ENCODE measurements at places on chromosomes 7 and 10.

- no peak for DNase-seq
Observed at GRCh38 chr7:47303014-47303694, 278.8 kb downstream of the TNS3 start.

GRCh38 chr10:92692080-92692671, 2.4 kb downstream of the HHEX start:
- no peak for DNase-seq

GRCh38 chr10:79981450-79982361, 32.8 kb upstream of the SFTPD start:
- DNase-seq, result no peak

DNA sequence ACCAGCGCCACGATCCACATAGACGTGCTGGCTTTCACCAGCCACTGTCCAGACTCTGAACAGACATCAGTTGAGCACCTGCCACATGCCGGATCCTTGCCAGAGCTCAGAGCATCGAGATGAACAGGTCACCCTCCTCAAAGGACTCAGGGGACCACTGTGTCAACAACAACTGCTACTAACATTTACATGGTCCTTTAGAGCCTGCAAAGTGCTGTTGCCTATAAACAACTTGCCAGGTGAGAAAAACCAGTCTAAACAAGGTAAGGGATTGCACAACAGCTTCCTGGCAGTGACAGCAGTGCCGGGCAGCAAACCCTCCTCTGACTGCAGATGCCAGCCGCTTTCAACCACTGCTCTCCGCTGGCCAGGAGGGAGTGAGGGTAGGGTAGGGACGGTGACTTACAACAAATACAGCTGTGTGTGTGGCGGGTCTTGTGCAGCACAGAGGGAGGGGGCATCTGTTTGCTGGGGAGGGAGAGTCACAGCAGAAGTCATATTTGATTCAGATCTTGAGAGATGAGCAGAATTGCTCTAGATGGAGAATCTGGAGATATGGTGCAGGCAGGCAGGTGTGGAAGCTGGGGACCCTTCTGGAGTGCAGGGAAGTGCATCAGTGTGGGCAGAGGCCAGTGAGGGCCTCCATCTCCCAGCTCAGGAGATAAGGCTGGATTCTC, 32.8 kb upstream of the RHEB start:
- no peak for DNase-seq

GRCh38 chr7:50768485-50769474, 13.9 kb downstream of the GRB10 start:
- DNase-seq, result no peak

GRCh38 chr10:117743509-117743908, 201.0 kb downstream of the EMX2 start:
- DNase-seq, result no peak

DNA sequence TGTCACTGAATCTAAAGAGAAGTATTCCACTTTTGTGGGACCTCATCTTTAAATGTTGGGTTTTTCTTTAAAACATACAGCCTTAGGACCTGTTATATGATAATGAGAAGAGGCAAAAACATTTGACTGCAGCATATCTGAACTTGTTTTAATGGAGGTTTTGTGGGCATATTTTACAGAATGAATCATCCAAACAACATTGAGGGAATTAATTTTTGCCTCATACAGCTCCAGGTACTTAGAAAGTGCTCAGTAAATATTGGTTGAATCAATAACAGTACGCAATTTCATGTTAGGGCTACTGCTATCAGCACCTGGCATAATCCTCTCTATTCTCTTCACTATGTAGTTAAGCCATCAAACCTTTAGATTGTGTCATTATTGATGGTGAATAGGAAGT, 115.9 kb downstream of the MALRD1 start:
- no peak for DNase-seq

GRCh38 chr7:151366880-151367222, 25.2 kb downstream of the NUB1 start:
- no peak for DNase-seq

DNA sequence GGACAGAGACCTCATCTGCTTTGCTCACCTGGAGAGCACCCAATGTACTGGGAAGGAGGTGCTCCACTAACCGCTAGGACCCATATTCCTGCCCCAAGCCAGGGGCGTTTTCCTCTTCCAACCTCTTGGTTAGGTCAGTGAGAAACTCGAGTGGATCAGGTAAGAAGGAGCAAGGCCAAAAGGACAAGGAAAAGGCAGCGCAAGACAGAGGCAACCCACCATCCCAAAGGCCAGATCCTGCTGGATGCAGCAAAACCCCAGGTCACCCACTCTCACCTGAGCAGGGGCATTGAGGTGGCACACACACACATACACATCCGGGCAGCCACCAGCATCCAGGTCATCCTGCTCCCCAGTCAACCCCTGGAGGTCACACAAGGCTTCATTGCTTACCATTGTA, 105.1 kb downstream of the GRID1 start:
- no peak for DNase-seq

GRCh38 chr7:129493555-129493954, 8.8 kb upstream of the SMKR1 start:
- no peak for DNase-seq

- DNase-seq, result peak; percentile 16
Observed at GRCh38 chr10:95560278-95561176, 644 bp downstream of the SORBS1 start.

DNA sequence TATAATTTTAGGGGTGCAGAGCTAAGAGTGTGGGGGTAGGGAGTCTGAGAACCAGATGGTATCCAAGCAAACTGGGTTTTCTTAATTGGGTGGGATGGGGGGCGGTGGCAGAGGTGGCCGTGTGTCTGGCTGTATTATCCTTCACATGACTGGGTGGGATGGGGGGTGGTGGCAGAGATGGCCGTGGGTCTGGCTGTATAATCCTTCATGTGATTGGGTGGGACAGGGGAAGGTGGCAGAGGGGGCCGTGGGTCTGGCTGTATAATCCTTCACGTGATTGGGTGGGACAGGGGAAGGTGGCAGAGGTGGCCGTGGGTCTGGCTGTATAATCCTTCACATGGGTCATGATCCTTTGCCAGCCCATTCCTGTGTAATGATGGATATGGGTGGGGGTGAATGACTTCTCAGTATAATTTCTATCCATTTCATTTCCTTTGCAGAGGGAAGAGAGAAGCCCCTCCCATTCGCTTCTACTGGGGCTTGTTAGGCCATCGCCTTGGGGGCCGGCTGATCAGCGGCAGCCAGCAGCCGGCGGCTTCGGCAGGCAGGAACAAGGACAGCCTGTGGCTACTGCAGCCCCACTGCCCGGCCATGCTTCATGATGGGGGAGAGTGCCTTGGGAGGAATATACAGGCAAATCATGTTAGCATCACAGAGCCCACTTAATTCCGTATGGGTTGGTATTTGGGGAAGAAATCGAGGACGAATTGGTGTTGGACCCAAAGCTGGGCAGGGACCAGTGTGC, 179.6 kb upstream of the MKI67 start:
- DNase-seq, result no peak

DNA sequence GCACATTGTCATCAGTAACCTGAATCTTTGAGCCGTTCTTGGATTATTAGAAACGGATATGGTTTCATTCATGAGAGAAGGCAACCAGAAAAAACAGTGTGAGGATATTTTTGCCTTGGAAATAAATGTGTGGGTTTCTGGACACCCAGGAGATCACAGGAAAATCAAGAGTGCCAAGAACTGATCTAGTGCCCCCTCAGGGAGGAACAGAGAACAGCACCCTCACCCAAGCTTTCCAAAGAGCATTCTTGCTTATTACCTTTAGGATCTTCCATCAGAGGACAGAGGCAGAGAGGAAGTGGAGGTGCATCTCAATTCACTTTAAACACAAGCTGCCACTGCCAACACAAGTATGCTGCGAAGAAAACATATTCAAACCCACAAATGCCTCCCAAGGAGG, 851.5 kb upstream of the COBL start:
- no peak for DNase-seq

DNA sequence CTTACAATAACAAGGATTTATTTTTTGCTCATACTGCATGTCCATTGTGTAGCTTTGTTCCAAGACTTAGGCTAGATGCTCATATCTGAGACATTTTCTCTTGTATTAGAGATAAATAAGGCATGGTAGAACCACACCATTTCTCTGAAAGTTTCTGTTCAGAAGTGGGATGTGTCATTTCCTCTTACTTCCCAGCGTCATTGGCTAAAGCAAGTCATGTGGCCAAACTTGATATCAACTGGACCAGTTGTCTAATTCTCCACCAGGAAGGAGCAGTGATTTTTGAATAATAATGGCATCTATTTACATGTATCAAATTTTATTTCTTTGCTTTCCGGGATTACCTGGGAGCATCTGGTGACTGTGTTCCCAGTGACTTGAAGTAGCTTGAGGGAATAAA, 38.3 kb downstream of the AHCYL2 start:
- DNase-seq, result no peak
